ENCODE measurements at places on chromosomes 3 and 15.

GRCh38 chr3:159775372-159775961 lies 213.2 kb upstream of the IL12A start:
- DNase-seq: no peak

- no peak for DNase-seq
These were observed 5.7 kb upstream of the IL16 start for GRCh38 chr15:81190922-81191507.

GRCh38 chr3:10695595-10696285 lies 120.3 kb upstream of the SLC6A11 start:
- no peak for DNase-seq

DNA sequence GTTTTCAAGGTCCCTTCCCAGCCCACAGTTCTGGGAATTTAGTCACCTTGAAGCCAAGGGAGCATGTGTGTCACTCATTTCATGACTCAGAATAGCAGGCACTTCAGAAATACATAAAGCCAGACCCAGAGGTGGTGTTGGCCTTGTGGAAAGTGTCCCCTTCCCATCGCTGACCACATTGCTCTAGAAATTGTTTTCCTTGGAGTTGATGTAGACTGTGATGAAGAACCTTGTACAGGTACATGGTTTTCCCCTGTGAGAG lies 158.8 kb downstream of the SLCO3A1 start:
- DNase-seq: no peak

- no peak for DNase-seq
These were observed 271.6 kb upstream of the ARRDC4 start for GRCh38 chr15:97688886-97689285.

GRCh38 chr15:46077220-46077619 lies 442.4 kb downstream of the SQOR start:
- DNase-seq: no peak

- DNase-seq: no peak
These were observed 75.8 kb upstream of the ABI3BP start for GRCh38 chr3:101068876-101069606.

GRCh38 chr15:74804935-74805334 lies 7.7 kb upstream of the LMAN1L start:
- no peak for DNase-seq

DNA sequence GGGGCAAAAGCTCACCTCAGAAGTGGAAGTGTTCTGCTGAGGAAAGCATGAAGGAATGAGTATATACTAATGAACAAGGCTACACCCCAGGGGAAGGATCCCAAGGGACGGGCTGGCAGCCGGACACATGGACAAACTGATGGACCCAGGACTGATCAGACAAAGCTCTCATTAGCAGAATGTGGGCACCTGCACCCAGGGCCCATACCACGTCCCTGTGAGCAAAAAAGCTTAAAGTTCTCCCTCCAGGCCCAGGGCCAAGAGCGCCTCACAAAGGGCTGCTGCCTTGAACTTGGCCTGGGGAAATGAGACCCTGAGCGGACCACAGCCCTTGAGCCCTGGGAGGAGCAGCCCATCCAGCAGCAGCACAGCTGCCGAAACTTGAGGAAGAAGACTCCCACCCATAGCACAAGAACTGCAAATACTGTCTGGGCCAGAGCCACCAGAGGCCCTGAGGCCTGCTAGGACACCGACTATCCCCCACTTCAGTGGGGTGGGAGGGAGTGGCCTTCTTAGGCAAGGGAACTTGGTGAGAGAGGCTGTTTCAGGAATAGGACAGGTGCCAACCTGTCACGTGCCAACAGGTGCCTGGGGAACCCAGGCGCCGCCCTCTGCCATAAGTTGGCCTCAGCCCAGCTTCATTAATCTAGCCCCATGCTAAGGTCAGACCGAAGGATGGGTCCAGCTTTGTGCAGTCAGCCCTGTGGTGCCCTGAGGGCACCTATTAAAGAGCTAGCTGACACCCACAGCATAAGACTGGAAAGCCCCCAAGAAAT lies 2.3 kb upstream of the GMPPB start:
- DNase-seq: no peak

- DNase-seq: no peak
These were observed 72.8 kb downstream of the SLC9A9 start for GRCh38 chr3:143775459-143775858.

DNA sequence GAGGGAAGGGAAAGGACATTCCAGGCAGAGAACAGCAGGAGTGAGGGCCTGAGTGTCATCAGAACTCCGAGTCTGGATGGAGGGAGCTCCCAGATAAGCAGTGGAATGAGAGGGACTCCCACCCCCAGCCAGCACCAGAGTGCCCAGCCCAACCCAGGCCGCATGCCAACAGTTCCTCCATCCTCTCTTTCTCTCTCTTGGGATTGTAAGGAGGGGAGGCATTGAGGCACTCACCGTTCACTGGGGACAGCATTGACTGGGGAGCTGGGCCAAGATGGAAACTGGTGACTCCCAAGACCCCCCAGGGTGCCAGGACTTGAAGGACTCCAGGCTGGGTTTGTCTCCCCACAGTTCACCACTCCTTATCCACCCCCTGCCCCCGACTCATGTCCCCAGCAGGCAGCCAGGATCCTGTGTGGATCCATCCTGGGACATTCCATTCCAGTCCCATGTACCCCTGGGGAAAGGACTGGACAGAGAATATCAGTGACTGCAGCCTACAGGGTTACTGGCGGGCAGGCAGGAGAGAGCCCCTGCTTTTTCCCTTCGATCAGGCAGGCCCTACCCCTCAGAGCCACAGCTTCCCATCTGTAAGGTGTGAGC lies 15.7 kb downstream of the PTH1R start:
- DNase-seq: no peak

DNA sequence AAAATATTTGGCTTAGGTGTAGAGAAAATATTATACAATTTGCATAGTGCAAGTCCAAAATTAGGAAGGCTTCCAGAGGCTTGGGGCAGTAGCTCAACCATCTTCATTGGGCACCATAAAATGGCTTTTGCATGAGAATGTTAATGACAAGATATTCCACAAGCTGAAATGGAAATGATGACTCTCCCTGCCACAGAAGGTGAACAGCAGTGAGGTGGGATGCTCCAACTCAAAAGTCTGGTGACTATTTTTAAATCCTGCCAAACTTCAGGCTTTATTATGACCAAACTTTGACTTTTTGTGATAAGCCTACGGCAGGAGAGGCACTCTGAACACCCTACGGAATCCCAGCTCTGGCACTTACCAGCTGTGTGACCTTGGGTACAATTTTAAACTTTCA lies 37.6 kb downstream of the ARHGEF3 start:
- DNase-seq: no peak

DNA sequence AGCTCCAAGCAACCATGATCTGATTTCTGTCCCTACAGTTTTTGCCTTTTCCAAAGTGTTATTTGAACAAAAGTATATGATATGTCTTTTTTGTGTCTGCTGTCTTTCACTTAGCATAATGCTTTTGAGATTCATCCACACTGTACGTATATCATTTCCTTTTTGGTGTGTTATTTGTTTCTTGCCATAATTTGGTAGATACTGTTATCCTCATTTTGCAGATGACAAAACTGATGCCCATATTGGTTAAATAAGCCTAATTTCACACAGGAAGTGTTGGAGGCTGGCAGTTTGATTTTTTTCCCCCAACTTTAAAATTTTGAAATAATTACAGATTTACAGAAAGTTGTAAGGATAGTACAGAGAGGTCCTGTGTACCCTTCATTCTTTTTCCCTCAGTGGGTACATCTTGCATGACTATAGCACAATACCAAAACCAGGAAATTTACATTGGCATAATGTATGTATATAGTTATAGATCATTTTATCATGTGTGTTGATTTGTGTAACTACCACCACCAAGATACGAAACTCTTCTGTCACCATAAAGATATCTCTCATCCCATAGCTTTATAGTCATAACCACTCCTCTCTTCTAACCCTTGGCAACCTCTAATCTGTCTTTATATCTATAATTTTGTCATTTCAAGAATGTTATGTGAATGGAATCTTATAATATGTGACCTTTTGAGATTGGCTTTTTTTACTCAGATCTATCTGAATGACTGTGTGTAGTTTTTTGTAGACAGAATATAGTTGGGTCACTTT lies 55.6 kb downstream of the RASA2 start:
- DNase-seq: no peak

GRCh38 chr15:57921371-57921770 lies 144.1 kb downstream of the ALDH1A2 start:
- DNase-seq: no peak

DNA sequence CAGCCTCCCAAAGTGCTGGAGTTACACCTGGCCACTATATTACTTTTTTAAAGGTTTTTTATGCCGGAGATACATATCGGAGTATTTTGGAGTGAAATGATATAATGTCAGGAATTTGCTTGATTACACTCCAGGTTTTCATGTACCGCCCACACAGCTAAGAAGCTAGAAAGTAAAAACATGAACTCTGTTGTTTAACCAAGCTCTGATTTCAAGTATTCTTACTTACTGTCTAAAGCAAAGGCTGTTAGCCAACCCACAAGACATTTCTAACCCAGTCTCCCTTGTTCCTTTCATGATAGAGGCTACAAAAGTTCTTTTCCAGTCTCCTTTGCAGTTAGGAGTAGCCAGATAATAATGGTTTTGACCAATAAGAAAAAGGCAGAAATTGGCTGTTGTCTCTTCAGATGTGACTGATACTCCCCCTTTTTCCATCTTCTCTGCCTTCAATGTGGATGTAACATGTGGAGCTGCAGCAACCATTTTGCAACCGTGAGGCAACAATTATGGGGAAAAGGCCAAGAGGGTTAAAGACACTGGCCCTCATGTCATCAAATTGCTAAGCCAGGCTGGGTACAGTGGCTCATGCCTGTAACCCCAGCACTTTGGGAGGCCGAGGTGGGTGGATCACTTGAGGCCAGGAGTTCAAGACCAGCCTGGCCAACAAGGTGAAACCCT lies 6.1 kb upstream of the CP start:
- DNase-seq: no peak
